Adrenal gland (tissue), 19 donors: ENCODE measurements at places on chromosomes 16 and 17. TPM values are rescaled to one million over a fixed set of nuclear protein-coding genes. Genes with fewer than 3 reads are reported as not detected.
A peak's percentile ranks its signal among the peaks of the same experiment; 100 is the strongest.

DNA sequence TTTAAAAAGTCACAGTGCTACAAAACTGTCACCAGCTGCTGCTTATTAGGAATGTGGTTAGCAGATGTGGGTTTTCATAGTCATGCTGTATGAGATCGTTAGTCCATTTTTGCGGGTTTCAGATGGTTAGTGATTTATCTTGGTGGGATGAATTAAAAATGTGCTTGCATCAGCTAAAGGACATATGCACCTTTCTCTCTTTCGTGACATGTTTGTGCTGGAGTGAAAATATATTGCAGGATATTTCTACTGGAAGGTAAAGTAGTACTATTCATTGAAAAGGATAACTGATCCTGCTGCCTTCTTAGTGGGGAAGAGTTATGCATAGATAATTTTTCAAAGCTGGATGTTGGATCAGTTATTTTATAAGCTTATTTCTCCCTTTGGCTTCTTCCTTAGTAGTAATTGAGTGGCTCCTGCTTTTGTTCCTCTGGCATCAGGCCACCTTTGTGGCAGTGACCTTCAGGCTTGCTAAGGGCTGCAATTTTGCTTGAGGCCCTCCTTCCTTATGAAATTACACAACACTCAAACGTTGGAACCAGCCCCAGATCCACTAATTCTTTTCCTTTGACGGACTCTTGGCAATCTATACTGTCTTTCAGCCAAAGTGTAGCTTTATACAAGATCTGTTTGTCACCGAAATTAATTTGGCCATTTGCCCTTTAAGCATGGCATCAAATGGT, 7.5 kb upstream of the SNTB2 start:
- peak; percentile 88 for DNase-seq

DNA sequence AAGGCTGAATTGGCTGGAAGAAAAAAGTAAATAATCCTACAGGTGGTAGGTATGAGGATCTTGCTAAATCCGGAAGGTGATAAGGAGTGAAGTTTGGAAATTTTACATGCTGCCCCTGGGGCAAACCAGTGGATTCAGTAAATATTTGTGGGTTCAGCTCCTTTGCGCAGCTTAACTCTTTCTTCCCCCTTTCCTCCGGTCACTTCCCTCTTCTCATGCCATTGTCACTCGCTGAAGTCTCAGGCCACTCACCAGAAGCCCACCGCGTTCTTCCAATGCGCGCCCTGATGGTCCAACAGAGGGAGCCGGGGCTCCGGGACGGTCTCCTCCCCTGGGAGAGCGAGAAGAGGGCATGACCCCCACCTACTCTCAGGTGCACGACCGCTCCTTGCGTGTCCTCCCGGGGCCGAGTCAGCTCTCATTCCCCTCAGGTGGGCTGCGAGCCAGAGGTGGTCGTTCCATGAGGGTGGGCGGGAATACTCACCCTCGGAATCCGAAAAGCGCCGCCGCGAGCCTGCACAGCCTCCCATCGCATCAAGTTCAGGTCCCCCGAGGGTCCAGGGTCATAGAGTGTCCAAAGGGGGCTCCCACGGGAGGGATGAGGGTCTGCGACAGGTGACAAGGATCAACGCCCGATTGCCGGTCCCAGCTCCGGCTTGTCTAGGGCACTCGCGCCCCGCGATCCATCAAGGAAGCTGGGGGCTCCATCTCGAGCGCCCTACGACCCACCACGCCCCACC, 474 bp downstream of the CLN3 start:
- peak; percentile 32 for DNase-seq

Gene PRSS21
- not detected for total RNA-seq

- no peak for DNase-seq
Measured at GRCh38 chr17:2057760-2058585, 3.1 kb downstream of the HIC1 start.

Gene CLEC3A
- not detected for total RNA-seq

Gene KRTAP9-4
- total RNA-seq: not detected

DNA sequence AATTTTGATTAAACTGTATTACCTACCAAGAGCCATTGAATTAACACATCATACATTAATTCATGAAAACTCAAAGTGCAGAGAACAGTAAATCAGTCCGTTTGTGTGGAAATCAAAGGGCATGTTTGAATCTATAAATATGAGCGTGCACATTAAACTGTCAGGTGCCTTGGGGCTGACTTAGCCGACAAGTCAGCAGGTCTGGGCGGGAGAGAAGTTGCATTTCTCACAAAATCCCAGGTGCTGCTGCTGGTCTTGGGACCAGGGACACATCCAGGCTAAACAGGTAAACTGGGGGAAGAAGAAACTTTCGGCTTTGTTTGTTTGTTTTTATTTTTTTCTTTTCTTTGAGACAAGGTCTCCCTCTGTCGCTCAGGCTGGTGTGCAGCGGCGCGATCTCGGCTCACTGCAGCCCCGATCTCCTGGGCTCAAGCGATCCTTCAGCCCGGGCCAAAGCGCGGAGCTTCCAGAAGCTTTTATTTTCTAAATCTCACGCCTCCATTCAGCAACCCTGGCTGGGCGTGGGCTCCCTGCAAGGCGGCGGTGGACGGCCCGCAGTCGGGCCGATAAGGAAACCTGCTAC, 213.9 kb downstream of the MRTFB start:
- DNase-seq: peak; percentile 86

GRCh38 chr16:66058172-66058691, 308.3 kb upstream of the CDH5 start:
- DNase-seq: no peak

DNA sequence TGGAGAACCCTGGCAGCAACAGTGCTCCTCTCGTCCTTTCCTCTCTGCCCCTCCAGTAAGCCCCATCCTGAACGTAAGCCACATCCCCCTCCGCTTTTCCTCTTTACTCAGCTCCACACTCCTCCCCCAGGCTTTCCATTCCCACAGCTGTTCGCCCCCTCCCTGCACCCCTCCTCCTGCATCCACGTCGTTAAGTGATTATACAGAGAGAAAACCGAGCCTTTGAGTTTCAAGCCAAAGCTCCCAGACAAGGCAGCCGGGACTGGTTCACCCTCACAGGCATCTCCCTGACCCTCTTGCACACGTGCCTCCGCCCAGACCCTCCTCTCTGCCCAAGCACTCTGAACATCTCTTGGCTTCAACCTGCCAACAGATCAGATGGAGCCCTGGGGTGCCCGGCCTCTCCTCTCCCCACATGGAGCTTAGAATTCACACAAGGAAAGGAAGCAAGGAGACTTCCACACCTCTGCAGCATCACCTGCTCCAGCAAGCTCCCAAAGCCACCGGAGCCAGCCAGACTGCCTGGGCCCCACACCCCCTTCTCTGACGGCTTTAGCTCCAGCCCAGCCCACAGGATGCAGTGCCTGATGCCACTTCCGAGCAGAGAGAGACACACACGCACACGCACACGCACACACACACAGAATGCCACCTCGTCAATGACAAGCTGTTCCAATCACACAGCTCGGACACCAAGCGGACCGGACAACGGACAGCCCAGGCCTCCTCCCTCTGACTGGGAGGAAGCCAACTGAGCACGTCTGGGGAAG, 99.9 kb upstream of the CCL2 start:
- no peak for DNase-seq

DNA sequence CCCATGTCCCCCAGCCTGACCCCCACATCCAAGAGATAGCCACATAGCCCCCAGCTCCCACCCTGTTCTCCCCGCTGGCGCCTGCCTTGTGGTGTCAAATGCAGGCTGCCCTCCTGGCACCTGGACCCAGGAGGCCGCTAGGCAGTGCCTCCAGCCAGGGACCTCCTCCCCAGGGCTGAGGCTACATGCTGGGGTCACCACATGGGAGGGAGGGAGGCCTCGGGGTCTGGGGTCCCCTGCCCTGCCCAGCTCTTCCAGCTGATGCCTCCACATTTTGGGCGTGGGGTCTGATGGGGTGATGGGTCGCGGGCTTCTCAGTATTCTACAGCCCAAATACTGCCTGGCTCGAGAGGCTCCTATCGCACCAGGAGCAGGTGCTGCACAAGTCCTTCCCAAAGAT, 9.5 kb downstream of the TBC1D26 start:
- DNase-seq: no peak

DNA sequence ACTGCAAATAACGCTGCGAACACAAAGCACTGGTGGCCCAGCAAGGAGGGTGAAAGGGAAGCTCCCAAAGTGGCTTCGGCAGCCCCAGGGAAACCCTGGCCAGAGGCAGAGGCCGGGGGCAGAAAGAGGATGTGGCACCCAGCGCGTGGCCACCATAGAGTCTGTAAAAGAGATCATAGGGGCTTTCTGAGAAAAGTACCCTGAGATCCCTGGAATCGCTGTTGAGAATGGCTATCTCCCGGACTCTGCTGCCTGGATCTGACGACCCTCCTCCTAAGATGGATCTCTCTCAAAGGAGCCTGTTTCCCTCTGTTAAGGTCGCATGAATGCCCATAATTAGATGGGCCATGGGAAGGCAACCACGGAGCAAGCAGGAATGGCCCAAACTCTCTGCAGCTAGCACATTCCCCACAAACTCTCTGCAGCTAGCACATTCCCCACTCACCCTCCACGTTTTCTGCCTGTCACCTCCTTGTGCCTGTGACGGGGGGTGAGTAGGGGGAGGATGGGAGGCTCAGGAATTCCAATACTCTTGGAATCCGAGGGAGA, 364.4 kb downstream of the XYLT1 start:
- DNase-seq: no peak

DNA sequence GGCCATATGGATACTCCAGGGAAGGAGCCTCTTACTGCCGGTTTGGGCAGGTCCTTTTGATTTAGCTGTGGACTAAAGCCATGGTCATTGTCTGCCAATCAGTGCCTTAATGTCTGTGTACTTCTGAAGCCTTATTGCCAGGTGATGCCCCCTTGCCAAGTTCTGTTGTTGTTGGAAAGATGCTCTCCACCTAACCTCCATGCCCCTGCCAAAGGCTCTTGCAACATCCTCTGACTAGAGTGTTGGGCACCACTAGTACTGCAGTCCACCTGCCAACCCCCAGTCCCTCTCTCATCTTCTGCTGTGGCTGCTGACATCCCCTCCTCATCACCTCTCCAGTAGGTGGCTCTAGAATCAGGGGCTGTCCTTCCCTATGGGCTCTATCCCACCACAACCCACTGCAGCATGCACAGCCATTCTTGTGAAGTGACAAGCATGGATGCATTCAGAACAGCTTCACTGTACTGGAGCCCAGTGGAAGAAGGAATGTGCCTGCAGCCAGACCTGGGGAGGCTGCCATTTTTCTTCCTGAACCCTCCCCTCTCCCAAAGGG, 375.3 kb upstream of the CDH5 start:
- no peak for DNase-seq

DNA sequence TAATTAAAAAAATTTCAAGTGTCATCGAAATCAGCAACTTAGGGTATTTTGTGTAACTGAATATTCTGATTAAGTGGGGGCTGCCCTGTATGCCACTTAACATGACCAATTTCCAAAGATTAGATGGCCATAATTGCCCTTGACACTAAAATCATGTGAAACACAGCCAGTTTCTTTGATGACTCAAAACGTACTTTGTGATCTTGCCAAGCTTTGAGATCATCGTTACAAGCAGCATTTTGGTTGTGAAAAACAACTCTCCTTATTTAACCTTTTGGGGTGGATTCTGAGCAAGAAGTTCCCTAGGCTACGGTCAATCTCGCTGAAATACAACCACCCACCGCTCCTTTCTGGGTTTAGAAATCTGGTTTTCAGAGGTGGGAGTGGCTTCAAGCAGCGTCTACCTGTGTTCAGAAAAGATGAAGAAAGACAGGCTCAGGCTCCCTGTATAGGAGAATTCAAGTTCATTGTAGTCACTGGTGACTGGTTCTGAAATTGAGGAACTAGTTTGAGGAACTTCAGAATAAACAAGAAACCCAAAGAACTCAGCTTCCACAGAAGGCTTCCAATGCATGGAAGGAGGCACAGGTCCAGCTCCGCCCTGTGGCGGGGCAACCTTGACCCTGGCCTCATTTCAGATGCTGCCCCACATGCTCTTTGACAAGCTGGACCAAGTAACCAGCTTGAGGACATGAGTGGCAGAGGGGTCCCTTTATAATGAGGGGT, 9.4 kb downstream of the MAP3K14 start:
- DNase-seq: no peak

Gene FGF11
- 31.2 TPM for total RNA-seq

- no peak for DNase-seq
Measured at GRCh38 chr16:10661737-10662136, 33.0 kb downstream of the TEKT5 start.

DNA sequence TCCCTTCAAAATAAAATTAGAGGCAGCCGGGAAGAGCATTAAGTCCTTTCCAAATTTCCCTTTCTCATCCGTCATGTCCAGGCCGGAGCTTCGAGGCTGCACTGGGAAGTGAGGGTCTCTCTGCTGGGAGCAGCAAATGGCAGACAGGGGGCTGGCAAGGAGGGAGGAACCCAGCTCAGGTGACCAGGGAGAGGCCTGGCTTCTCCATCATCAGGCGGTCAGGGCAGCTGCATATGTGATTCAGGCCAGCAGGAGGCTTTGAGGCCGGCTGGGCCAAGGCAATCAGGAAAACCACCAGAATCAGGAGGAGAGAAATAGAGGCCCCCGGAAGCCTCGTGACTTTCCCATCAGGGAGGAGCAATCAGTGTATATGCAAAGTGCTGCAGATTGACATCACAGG, 85.0 kb upstream of the RPL38 start:
- DNase-seq: peak; percentile 55

GRCh38 chr17:4588898-4589625, 4.7 kb downstream of the SMTNL2 start:
- no peak for DNase-seq

Gene CEMP1
- total RNA-seq: not detected

DNA sequence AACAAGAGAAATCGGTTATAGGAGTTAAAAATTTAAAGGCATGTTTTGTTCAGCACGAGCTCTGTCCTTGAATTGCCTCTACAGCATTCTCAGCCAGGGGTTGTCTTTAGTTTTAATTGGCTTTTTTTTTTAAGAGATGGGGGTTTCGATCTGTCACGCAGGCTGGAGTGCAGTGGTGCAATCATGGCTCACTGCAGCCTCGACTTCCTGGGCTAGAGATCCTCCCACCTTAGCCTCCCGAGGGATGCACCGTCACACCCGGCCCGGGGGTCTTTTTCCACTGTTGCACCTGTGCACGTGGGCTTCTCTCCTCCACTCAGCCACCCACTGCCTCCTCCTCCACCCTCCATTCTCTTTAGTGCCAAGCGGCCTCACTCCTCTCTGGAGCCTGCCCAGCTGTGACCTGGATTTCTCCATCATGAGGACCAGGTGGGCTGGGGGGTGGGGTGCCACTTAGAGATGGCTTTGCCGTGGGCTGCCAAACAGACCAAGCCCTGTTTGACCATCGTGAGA, 106.8 kb upstream of the SEC14L1 start:
- DNase-seq: no peak

- DNase-seq: no peak
Measured at GRCh38 chr17:16275024-16275423, 58.0 kb downstream of the PIGL start.

DNA sequence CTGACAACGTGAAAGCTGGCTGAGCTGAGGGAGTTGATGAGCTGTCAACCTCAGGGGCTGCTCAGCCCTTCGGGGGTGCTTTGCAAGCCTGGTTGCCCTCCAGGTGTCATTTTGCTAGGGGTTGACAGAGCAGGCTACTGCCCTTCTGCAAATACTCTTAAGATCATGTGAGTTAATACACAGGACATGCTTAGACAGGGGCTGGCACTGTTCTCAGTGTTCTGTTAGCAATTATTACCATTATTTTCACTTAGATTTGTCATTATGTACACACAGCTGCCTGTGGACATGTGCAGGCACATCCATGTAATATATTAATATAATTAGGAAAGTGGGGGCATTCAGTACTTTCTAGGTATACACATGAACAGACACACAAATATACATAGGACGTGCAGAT, 554.3 kb upstream of the HSBP1 start:
- DNase-seq: no peak

Gene HELZ
- 60.9 TPM for total RNA-seq

Gene OR3A3
- not detected for total RNA-seq

Gene TNFRSF17
- total RNA-seq: not detected

Gene BEAN1
- not detected for total RNA-seq

GRCh38 chr17:75152922-75153779, 1.2 kb downstream of the JPT1 start:
- no peak for DNase-seq

Gene TBC1D3C
- not detected for total RNA-seq
